ENCODE measurements at places on chromosomes 11 and 22.

DNA sequence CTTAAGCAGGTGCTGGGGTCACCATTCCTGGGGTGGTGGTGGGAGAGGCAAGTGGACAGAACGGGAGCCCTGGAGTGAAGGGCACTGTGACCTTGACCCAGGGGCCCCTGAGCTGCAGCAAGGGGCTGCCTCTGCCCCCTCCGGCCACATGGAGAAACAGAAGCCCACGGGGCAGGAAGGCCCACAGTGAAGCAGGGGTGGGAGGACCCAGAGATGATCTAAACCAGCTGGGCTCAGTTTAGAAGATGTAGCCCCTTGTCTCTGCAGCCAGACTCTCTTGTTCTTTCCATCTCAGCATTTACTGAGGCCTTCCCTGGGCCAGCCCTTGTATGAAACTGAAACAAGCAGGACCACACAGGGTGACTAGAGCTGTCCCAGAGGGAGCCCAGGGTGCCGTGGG, 30.5 kb downstream of the WNT11 start:
- no peak overlapping the region for H3K4me3 ChIP-seq
- DNase-seq = no peak
- peaks cover 11% of the 10 kb centered on the region for H3K4me1 ChIP-seq
- no peaks in the 10 kb centered on the region for H3K27me3 ChIP-seq

GRCh38 chr11:134645576-134645975, 233.5 kb upstream of the B3GAT1 start:
- H3K4me3 ChIP-seq = no peak overlapping the region
- H3K27me3 ChIP-seq = peaks cover 67% of the 10 kb centered on the region
- no peak overlapping the region for H3K27ac ChIP-seq
- H3K4me1 ChIP-seq = no peaks in the 10 kb centered on the region

- no peak overlapping the region for H3K4me3 ChIP-seq
- no peak for DNase-seq
- no peaks in the 10 kb centered on the region for H3K27me3 ChIP-seq
- H3K4me1 ChIP-seq = no peaks in the 10 kb centered on the region
- no peaks in the 10 kb centered on the region for H3K36me3 ChIP-seq
- H3K27ac ChIP-seq = no peak overlapping the region
These were observed 35.5 kb downstream of the BBOX1 start for GRCh38 chr11:27076121-27076589.

DNA sequence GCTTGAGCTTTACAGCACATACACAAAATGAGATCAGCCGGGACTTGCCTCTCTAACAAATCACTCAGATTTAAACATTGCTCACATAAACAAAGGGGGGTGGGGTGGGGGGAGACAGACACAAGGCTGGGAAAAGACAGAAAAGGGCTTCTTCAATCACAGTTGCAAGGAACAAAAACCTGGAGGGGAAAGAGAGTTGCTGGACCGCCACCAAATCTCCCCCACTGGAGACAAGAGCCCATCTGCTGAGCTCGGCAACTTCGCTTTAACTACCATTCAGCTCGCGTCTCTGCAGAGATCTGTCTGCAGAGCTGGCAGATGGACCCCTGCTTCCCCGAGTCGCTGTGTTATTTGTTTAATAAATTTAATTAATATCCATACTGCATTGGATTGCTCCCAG, 165.0 kb downstream of the RCN1 start:
- no peak overlapping the region for H3K4me3 ChIP-seq
- no peak for DNase-seq
- peaks cover 18% of the 10 kb centered on the region for H3K27me3 ChIP-seq
- no peaks in the 10 kb centered on the region for H3K36me3 ChIP-seq
- no peaks in the 10 kb centered on the region for H3K4me1 ChIP-seq

- peaks cover 2% of the 10 kb centered on the region for H3K4me1 ChIP-seq
- no peak for DNase-seq
- no peak overlapping the region for H3K27ac ChIP-seq
- H3K36me3 ChIP-seq = no peaks in the 10 kb centered on the region
- H3K4me3 ChIP-seq = no peak overlapping the region
- H3K27me3 ChIP-seq = peaks cover 36% of the 10 kb centered on the region
These were observed 3.5 kb downstream of the KRTAP5-10 start for GRCh38 chr11:71568704-71569349.

GRCh38 chr11:93249459-93250220, 51.8 kb upstream of the SLC36A4 start:
- no peaks in the 10 kb centered on the region for H3K36me3 ChIP-seq
- no peak overlapping the region for H3K27ac ChIP-seq
- no peak overlapping the region for H3K4me3 ChIP-seq
- no peak for DNase-seq
- H3K4me1 ChIP-seq = no peaks in the 10 kb centered on the region

DNA sequence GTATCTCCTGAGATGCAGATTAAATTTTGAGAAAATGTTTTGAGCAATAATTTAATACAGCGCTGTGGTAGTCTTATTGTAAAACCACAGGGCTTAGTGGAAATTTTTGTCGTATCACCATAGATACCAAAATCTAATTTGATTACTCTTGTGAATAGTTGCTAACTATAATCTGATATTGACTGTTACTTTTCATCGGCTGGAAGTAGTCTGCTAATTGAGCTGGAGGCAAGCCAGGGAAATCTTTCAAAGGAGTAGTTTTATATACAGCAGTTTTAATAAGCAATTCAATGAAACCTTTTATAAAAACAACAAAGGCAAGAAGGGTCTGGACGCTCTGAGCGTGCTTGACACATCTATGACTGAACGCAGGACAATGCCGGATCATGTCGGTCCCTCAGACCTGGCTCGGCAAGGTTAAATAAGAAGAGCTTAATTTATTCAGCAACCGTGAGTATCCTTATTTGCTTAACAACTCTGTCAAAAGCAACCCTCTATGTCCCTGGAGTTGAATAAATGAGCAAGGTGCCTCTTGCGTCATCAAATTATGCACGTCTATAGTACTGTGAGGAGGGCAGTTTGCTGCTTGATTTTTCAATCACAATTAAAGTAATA, 121.2 kb downstream of the NCAM1 start:
- H3K36me3 ChIP-seq = no peaks in the 10 kb centered on the region
- H3K27me3 ChIP-seq = peaks cover 10% of the 10 kb centered on the region
- no peak overlapping the region for H3K27ac ChIP-seq
- no peaks in the 10 kb centered on the region for H3K4me1 ChIP-seq
- DNase-seq = no peak

GRCh38 chr22:23400286-23400981, 179.7 kb downstream of the IGLL1 start:
- H3K27ac ChIP-seq = no peak overlapping the region
- peaks cover 5% of the 10 kb centered on the region for H3K27me3 ChIP-seq
- no peaks in the 10 kb centered on the region for H3K36me3 ChIP-seq
- H3K4me3 ChIP-seq = no peak overlapping the region

DNA sequence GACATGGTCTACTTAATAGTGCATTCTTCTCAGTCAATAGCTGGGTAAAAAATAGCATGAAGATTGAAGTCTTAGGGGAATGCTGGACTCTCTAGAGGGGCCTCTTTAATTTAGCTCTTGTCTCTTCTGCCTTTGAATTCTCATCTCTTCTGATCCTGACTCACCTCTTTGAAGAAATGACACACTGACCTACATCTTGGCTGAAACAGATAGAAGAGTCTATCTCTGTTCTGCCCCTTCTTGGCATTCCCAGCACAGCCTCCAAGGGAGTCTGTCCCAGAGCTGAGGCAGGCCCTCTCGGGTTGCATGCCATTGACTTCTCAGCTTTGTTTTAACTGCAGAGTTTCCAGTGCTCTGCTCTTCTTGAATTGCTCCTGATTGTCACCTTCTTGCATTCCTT, 55.7 kb downstream of the PTPRJ start:
- peak overlapping the region; percentile 49 for H3K4me3 ChIP-seq
- no peak for DNase-seq

- H3K4me1 ChIP-seq = no peaks in the 10 kb centered on the region
- no peaks in the 10 kb centered on the region for H3K36me3 ChIP-seq
- H3K27ac ChIP-seq = no peak overlapping the region
- DNase-seq = peak; percentile 75
These were observed 170.3 kb upstream of the ZBED5 start for GRCh38 chr11:11028017-11028692.

All from effector memory CD8-positive, alpha-beta T cell (primary cell).